ENCODE measurements at places on chromosomes 6 and 20.

DNA sequence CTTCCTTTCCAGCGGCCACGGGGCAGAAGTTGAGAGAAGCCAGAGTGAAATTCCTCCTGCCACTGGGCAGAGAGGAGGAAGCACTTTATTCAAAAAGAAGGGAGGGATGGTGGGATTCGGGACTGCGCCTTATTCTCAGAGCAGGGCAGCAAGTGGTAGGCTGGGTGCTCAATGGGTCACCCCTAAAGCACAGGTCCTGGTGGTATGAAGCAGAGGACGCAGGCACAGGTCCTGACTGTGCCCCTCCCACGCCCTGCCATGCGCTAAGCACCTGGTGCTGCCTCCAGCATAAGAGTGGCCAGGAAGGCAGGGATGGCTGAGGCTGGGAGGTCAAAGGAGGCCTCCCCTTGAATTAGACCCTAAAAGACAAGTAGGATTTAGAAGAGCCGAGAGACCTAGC is 4.9 kb upstream of the GRM4 start:
- no peak for DNase-seq

DNA sequence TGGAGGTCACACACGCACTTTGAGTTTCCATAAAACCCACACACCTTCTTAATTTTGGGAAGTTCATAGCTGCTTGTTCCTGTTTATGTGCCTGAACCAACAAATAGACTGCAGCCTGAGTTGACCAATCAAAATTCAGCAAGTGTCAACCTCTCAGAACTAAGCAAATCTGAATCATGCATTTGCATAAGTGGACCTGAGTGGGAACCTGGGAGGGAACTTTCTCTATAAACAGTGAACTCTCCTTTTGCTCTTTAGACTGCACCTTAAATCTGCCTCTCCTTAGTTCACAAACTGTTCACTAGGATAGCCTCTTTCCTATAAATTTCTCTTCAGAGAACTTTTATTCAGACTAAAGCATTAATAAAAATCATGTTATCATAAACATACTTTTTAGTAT is 37.9 kb downstream of the SLC17A1 start:
- DNase-seq, result no peak

DNA sequence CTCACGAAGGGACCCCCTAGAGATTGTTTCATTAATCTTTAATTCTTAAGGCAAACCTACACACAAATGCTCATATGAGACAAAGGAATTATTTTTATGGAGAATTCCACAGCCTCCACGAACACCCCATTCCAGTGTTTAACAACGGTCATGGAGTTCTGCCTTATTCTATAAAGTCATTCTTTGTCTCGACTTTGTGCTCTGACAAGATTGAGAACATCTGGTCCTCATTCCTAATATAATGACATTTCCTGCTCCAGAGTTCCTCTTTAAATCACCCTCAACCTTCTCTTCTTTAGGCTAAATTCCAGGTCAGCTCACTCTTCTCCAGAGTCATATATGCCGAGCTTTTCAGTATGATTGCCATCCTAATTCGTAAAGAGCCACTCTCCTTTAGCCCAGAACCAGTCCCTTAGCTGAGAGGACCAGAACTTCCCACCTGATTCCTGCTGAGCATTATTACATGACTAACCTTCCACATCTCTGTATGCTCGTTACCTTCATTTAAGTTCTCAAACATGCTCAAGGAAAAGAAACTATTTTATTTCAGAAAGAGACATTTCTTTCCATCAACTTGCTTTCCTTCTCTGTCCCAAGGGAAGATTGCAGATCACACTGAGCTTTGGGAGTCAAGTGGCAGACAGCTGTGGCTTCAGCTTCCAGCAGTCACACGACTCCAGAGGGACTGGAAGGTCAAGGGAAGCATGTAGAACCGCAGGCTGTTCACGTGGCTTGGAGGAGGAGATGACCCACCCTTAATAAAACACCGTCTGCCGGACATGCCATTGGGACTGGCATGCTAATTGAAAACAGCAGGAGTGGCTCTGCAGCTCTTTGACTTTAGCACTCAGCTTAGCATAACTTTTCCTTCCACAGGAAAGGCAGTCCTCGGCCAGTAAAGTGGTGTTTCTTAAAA is 467.1 kb upstream of the HSF2 start:
- no peak for DNase-seq

DNA sequence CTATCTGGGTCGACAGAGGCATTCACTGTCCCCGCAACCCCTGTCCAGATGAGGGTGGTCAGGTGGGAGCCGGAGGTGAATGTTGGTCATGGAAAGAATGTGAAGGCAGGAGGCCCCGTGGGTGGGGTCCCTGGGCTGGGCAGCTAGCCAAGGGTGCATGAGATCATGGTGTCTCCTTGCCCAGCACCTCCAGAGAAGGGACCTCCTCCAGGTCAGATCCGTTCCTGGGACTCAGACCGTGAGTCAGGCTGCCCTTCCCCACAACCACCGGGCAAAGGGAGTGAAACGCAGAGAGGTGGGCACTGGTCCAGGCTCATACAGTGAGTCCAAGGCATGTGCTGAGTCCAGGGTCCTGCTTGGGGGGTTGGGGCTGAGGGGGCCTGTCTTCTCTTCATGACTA is 3.5 kb downstream of the FOXS1 start:
- DNase-seq, result no peak

- DNase-seq, result no peak
Measured at GRCh38 chr20:51536116-51537069, 6.1 kb downstream of the NFATC2 start.

DNA sequence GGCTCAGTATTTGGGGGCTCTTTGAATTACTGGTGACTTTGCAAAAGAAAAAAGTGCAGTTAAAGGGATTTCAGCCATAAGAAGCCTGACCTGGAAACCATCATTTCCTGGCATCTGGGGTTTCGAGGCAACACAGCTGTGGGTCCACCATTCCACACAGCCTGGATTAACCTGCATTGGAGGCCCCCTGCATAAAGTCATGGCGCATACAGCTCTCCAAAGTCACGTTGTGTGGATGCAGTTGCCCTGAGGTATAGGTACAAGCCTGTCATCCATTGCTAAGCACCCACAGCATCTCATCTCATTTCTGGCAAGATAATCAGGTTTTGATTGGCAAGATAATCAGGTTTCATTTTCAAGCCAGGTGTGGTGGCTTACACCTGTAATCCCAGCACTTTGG is 54.5 kb upstream of the TAGAP start:
- no peak for DNase-seq

DNA sequence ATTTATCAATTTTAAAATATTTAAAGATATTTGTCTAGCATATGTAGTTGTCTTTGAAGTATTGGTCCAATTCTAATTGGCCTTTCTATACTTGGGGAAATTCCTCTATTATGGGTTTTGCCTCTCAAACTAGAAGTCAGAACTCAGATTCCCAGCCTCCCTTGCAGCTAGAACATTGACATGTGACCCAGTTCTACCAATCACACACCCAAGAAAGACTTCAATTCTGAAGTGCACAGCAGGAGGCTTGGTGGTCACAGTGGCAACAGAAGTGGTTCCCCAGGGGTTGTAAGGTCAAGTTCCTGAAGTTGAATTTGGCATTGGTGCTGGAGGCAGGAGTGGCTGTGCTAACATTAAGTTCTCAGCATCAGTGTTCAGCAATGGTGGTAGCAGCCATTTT is 14.8 kb upstream of the FKBP5 start:
- DNase-seq, result no peak
